ENCODE measurements at places on chromosomes 3 and 15. TPM values are rescaled to one million over a fixed set of nuclear protein-coding genes. Genes with fewer than 3 reads are reported as not detected.

DNA sequence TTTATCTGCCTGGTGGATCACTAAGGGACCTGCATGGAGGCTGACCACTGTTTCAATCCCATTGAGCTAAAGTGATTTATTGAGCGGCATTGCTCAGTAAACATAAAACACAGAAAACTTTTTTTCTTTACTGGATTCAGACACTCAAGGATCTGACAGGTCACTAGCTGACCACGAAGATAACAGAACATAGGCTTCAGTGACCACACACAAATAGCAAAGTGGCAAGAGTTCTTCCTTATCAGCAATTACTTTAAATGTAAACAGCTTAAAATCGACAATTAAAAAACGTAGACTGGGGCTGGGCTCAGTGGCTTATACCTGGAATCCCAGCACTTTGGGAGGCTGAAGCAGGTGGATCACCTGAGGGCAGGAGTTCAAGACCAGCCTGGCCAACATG lies 48.7 kb downstream of the STAG1 start:
- peaks cover 14% of the 10 kb centered on the region for H3K4me1 ChIP-seq
- H3K36me3 ChIP-seq: no peaks in the 10 kb centered on the region
- no peak overlapping the region for H3K4me3 ChIP-seq
- no peaks in the 10 kb centered on the region for H3K27me3 ChIP-seq

- H3K27me3 ChIP-seq: no peaks in the 10 kb centered on the region
- no peaks in the 10 kb centered on the region for H3K36me3 ChIP-seq
- H3K27ac ChIP-seq: no peak overlapping the region
- no peak for DNase-seq
Measured at GRCh38 chr3:69439643-69440270, 53.9 kb upstream of the FRMD4B start.

The MLH1 gene
- total RNA-seq: 71.1 TPM

GRCh38 chr15:52171386-52171785 lies 19.8 kb downstream of the GNB5 start:
- H3K36me3 ChIP-seq: no peaks in the 10 kb centered on the region
- peaks cover 5% of the 10 kb centered on the region for H3K4me1 ChIP-seq
- no peaks in the 10 kb centered on the region for H3K27me3 ChIP-seq
- DNase-seq: no peak
- no peak overlapping the region for H3K27ac ChIP-seq

DNA sequence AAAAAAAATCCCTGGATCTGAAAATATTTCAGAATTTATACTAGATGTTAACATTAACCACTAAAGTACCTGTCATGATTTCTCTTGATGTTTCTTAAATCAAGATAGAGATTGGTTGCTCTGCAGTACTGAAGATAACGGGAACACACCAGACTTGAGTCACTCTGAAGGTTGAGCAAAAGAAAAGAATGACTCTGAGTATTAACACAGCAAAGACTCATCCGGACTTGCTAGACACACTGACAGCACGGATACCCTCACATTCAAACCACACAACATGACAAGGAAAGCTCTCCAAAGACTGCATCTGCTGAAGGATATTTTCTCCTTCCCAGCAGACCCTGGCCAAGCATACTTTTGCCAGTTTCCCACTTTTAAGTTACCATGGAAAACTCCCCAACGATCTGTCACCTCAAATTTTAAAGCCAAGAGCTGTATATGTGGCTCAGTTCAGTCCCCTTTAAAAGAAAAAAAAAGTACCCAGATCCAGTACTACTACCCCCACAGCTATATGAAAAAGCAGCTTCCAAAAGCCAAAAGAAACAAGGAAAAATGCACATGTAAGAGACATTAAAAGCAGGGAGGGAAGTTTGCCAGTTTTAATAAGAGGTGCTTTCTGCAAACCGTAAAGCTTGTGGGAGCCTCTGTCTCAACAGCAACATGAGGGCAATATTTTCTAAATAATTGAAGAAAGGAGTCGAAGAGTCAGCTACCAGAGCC lies 8.3 kb downstream of the EOGT start:
- no peaks in the 10 kb centered on the region for H3K27me3 ChIP-seq
- H3K4me3 ChIP-seq: no peak overlapping the region
- DNase-seq: no peak
- no peaks in the 10 kb centered on the region for H3K36me3 ChIP-seq
- peaks cover 10% of the 10 kb centered on the region for H3K4me1 ChIP-seq
- no peak overlapping the region for H3K27ac ChIP-seq

The HCLS1 gene
- not detected for total RNA-seq

DNA sequence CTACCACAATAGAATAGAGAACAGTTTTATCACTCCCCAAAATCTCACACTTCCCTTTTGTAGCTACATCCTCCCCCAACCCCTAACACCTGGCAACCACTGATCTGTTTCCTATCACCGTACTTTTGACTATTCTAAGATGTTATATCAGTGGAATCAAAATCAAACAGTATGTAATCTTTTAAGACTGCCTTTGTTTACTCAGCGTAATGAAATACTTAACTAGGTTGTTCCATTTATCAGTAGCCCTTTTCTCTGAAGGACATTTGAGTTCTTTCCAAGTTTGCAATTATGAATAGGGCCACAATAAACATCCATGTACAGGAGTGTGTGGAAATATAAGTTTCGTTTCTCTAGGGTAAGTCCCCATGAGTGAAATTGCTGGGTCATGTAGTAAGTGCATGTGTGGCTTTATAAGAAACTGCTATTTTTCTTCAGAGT lies 372.3 kb downstream of the SV2B start:
- H3K27me3 ChIP-seq: no peaks in the 10 kb centered on the region
- no peak overlapping the region for H3K4me3 ChIP-seq
- H3K36me3 ChIP-seq: no peaks in the 10 kb centered on the region
- H3K4me1 ChIP-seq: peaks cover 8% of the 10 kb centered on the region
- no peak overlapping the region for H3K27ac ChIP-seq
- no peak for DNase-seq

The ATP13A5 gene
- not detected for total RNA-seq

The BTLA gene
- 3.9 TPM for total RNA-seq

DNA sequence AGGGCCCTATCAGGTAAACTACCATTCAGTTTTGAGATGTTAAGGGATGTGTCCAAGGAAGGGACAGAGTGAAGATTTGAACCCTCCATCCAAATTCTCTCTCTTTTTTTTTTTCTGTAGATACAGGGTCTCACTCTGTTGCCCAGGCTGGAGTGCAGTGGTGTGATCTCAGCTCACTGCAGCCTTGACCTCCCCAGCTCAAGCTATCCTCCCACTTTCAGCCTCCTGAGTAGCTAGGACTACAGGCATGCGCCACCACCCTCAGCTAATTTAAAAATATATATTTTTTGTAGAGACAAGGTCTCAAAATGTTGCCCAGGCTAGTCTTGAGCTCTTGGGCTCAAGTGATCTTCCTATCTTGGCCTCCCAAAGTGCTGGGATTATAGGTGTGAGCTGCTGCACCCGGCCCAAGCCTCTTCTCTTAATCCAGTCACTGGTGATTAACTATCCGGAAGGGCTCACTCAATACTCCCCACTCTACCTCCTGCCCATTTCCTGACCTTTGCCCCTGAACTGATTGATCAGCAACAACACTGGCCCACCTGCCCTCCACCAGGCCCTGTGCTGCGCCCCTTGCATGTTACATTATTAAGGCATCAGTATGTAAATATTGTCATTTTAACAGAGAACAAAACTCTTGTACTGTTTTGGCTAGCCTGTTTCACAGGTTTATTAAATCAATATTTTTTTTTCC lies 164.7 kb downstream of the CTNNB1 start:
- no peaks in the 10 kb centered on the region for H3K27me3 ChIP-seq
- no peak overlapping the region for H3K4me3 ChIP-seq

DNA sequence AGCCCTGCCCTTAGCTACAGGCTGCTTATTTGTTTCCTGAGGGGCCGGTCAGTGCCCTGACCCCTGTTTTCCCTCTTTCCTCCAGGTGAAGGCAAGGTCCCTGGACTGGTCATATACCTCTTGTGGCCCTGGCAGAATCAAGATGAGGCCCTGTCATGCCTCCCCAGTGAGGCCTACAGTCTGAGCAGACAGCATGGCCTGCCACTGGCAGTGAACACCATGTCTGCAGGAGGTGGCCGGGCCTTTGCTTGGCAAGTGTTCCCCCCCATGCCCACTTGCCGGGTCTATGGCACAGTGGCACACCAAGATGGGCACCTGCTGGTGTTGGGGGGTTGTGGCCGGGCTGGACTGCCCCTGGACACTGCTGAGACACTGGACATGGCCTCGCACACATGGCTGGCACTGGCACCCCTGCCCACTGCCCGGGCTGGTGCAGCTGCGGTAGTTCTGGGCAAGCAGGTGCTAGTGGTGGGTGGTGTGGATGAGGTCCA lies 1.2 kb downstream of the KLHDC8B start:
- DNase-seq: no peak
- peaks cover 31% of the 10 kb centered on the region for H3K4me1 ChIP-seq
- H3K27ac ChIP-seq: no peak overlapping the region
- peak overlapping the region; percentile 72 for H3K4me3 ChIP-seq
- peaks cover 12% of the 10 kb centered on the region for H3K27me3 ChIP-seq
- no peaks in the 10 kb centered on the region for H3K36me3 ChIP-seq

DNA sequence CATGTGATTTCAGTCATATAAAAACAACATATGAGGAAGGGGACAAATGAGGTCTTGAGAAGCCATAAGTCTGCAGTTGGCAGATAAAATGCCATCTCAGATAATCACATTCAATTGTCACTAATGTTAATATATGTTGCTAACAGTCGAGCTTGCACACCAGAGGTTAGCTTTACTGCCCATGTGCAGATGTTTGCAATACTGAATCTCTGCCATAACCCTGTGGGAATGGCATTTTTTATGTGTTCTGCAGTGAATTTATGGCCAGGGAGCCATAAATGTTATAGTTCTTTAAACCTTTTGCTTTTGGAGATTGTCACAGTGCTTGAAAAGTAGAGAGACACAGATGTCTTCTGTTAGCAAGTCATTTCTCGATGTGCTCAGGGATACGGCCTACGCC lies 141.5 kb downstream of the RORA start:
- no peak for DNase-seq
- H3K4me3 ChIP-seq: no peak overlapping the region
- no peaks in the 10 kb centered on the region for H3K27me3 ChIP-seq
- no peak overlapping the region for H3K27ac ChIP-seq
- no peaks in the 10 kb centered on the region for H3K36me3 ChIP-seq
- peaks cover 27% of the 10 kb centered on the region for H3K4me1 ChIP-seq

The ARPP19 gene
- 204 TPM for total RNA-seq

DNA sequence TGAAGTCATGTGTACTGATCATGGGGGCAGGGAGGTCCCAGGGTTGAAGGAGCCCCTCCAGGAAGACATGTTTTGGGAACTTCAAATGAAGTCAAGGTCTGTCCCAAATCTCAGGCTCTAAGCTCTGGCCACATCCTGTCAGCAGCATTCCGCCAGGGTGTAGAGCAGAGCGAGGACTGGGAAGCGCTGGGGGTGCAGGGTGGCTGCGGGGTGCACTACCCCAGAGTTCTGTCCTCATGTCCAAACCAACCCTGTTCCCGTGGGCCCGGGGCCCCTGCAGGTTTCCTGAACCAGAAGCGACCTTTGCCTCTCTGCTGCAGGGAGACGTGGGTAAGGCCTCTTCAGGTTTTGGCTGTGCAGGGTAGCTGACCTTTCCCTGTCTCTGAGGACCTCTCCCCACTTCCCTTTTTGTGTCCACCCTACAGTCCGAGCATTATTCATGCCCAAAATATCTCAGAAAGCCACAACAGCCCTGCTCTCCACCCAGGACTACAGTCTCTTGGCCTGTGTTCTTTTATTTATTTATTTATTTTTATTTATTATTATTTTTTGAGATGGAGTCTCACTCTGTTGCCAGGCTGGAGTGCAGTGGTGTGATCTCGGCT lies 26.6 kb upstream of the FLNB start:
- no peak overlapping the region for H3K4me3 ChIP-seq
- no peak overlapping the region for H3K27ac ChIP-seq
- H3K36me3 ChIP-seq: no peaks in the 10 kb centered on the region
- H3K4me1 ChIP-seq: peaks cover 8% of the 10 kb centered on the region

DNA sequence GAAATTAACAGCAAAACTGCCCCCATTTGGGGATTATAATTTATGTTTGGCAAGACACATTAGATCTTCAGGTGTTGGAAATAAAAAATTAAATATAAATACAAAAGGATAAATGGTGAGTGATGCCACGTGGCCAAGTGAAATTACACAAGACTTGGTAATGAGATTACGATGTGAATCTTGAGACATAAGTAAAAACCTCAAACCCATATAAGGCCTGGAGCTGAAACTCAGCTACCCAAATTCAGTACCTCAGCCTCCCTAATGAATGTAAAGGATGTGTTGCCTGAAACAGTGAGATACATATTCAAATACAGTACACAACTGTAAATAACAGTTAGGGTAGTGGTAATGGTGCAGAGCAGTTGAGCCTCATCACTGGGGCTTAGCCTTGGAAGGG lies 1146.6 kb downstream of the OTOL1 start:
- H3K36me3 ChIP-seq: no peaks in the 10 kb centered on the region
- no peaks in the 10 kb centered on the region for H3K4me1 ChIP-seq
- H3K27ac ChIP-seq: no peak overlapping the region
- no peak for DNase-seq

DNA sequence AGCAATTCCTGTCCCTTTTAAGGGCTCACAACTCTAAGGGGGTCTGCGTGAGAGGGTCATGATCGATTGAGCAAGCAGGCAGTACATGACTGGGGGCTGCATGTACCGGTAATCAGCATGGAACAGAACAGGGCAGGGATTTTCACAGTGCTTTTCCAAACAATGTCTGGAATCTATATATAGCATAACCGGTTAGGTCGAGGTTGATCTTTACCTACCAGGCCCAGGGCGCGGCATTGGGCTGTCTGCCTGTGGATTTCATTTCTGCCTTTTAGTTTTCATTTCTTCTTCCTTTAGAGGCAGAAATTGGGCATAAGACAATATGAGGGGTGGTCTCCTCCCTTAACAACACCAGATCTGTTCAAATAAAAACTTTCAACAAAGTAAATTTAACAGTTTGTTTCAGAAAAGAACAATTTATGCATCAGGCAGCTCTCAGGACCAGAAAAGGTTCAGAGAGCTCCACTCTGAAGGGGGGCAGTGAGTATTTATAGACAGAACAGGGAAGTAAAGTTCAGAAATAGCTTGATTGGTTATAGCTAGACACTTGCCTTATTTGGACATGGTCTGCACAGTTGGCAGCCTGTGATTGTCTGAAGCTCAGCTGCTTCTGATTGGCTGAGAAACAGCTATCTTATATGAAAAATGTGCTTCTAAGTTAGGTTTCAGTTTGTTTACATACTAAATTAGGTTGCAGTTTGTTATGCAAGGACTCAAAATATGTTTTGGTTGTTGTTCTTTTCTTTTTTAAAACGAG lies 17.2 kb upstream of the B4GALT4 start:
- DNase-seq: no peak
- no peaks in the 10 kb centered on the region for H3K36me3 ChIP-seq
- no peaks in the 10 kb centered on the region for H3K4me1 ChIP-seq
- H3K4me3 ChIP-seq: no peak overlapping the region
- H3K27me3 ChIP-seq: no peaks in the 10 kb centered on the region
- H3K27ac ChIP-seq: no peak overlapping the region

- H3K4me3 ChIP-seq: no peak overlapping the region
- no peak for DNase-seq
- H3K27ac ChIP-seq: no peak overlapping the region
- H3K36me3 ChIP-seq: no peaks in the 10 kb centered on the region
- H3K4me1 ChIP-seq: peaks cover 5% of the 10 kb centered on the region
Measured at GRCh38 chr3:99953596-99953995, 135.9 kb downstream of the CMSS1 start.

- DNase-seq: peak; percentile 87
- peak overlapping the region; percentile 58 for H3K4me3 ChIP-seq
- H3K27ac ChIP-seq: no peak overlapping the region
- H3K4me1 ChIP-seq: no peaks in the 10 kb centered on the region
Measured at GRCh38 chr3:14508966-14509795, 31.0 kb downstream of the GRIP2 start.

GRCh38 chr3:58307639-58308215 lies 1.4 kb downstream of the HTD2 start:
- H3K36me3 ChIP-seq: peaks cover 4% of the 10 kb centered on the region
- H3K4me1 ChIP-seq: peaks cover 7% of the 10 kb centered on the region
- H3K27me3 ChIP-seq: peaks cover 6% of the 10 kb centered on the region

Data from neural progenitor cell (in vitro differentiated cells).